NCI-H2081 (cell line): ENCODE measurements at places on chromosomes 3 and 15.

- no peak for DNase-seq
Observed at GRCh38 chr3:79018671-79019136, 749.1 kb downstream of the ROBO1 start.

- DNase-seq, result no peak
Observed at GRCh38 chr15:49387471-49387870, 35.6 kb upstream of the FGF7 start.

- no peak for DNase-seq
Observed at GRCh38 chr3:128991355-128991895, 2.5 kb downstream of the CFAP92 start.

DNA sequence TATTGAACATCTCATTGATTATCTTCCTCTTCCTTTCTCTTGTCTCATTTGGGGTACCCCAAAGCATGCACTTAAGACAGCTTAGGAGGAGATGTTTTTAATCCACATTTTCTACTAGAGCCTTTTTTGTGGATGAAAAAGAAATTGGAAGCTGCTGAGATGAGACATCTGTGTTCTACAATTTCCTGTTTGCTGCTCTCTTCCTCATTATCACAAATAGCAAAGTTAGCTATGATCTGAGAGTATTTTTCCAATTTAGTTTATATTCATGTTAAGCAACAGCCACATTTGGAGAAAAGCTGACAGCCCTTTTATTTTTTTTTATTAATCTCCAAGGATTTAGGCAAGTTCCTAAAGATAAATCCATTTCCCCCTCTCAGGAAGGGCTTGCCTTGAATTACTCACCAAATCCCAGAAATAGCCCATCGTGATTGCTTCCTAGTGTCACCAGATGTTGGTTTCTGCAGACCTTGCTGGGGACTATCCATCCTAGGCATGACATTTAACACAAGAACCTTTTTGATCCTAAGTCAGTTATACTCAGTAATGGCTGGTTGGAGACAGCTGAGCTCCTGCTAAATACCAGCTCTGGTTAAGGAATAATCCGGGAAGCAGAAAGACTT is 70.8 kb upstream of the FILIP1L start:
- DNase-seq, result no peak

GRCh38 chr3:190543671-190544070 is 29.8 kb downstream of the IL1RAP start:
- no peak for DNase-seq

- DNase-seq, result no peak
Observed at GRCh38 chr3:42498791-42499477, 3.5 kb upstream of the VIPR1 start.
